ENCODE measurements at places on chromosomes 2 and 18.

- no peak for DNase-seq
Measured at GRCh38 chr18:47168913-47169312, 7.3 kb downstream of the IER3IP1 start.

GRCh38 chr18:64650068-64650467 is 501.2 kb upstream of the LINC00305 start:
- DNase-seq: no peak

GRCh38 chr2:10903861-10904210 is 7.9 kb upstream of the KCNF1 start:
- no peak for DNase-seq

DNA sequence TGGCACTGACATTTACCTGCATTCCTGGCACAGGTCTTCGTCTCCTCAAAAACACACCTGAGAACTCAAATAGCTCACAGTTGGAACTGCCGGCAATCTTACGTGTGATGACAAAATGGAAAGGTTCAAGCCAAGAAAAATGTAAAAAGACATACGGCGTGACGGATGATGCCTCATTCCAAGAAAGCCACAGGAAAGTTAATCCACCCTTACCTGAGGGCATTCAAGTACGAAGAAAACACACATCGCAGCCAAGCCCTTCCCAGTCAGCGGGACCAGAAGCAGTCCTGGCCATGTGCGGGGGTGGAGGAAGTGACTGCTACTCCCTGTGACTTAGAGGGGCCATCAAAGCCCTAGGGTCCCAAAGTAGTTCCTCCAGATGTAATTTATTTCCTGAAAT is 986.3 kb upstream of the CELF4 start:
- DNase-seq: no peak

- DNase-seq: no peak
Measured at GRCh38 chr2:168190590-168191336, 56.6 kb downstream of the STK39 start.

DNA sequence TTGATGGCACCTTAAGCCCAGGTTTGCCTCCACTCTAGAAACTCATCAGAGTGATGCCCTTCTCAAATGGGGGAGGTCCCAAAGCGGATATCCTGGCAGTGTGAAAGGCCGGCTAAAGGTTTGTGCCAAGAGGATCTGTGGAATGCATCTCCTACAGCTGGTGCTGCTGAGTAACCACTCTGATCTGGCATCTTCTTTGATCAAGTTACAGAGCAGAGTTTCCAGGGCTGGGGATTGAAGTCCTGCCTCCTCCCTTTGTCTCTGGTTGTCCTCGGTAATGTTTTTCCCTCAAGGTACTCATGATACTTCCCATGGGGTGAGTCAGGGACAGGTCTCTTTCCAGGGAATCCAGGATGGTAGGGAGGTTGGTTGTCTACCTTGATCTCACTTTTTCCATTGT is 24.6 kb downstream of the PRKRA start:
- DNase-seq: no peak

DNA sequence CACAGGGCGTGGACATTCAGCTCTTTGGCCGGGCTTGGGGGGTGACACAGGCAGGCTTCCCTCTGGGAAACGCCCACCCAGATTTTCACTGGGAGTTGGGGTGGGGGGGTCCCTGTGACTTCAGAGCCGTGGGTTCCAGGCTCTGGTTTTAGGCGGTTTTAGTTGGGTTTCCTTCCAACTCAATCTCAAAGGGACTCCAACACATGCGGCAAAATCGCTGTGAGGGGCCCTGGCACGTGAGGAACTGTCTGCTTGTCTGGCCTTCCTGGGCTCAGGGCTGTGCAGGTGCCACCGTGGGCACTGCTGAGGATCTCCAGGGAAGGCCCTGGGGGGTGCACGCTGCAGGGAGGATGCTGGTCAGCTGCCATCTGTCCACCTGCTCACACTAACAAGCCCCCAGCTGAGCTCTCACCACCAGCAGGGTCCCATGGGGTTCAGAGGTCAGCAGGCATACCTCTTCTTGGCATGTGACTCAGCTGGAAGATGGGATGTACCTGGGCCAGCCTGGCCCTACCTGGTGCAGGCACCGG is 11.7 kb downstream of the HS6ST1 start:
- no peak for DNase-seq

DNA sequence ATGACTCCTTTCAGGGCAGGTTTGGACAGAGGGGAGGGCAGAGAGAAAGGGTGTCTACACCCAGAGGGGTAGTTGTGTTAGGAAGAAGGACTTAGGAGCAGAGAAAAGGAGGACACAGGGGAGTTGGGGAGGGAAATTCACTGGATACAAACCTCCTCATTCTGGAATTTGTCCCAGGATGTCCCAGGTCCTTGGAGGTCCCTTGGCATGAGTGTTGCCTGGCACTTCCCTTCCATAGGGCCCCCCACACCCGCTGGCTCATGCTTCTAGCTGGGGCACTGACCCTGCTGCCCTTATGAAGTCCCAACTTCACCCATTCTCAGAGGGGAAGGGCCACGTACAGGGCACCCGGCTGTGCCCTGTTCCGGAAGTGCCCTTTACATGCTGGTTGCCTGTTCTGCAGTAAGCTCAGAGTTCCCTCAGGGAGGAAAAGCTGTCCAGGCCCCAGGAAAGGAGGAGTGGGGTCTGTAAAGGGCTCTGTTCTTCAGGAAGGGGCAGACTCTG is 93.6 kb upstream of the SMAD2 start:
- no peak for DNase-seq

GRCh38 chr2:11938196-11938595 is 191.8 kb downstream of the LPIN1 start:
- no peak for DNase-seq

DNA sequence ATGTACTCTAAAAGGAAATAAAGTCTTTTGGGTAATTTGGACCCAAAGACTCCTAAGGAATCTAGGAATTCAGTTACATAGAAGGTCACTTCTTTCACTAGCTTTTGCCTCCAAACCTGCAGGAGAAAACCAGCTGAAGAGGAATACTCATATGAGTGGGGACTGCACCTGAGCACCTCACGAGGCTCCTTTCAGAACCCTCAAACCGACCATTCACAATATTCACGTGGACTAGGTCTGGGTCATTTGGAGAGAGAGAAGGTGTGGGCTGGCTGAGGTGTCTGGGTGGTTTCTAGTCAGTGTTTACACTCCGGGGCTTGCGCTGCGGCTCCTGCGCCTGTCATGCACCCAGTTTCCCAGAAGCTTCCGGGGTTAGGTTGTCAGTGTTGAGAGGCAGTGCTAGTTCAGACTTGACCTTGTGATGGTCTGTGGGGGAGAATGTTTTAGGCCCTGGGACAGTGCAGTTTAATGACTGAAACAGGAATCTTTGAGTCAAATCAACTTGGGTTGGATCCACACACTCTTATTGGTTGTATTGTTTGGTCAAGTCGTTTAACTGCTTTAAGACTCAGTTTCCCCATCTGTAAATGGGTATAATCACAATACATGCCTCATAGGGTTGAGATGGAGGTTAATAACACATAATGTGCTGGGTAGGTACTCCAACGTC is 78.4 kb downstream of the LIMS1 start:
- DNase-seq: no peak

GRCh38 chr2:45184606-45185005 is 175.4 kb upstream of the SIX2 start:
- no peak for DNase-seq

GRCh38 chr18:22639561-22639960 is 221.8 kb upstream of the CTAGE1 start:
- DNase-seq: no peak

GRCh38 chr2:181947273-181947672 is 38.4 kb upstream of the PPP1R1C start:
- no peak for DNase-seq

- no peak for DNase-seq
Measured at GRCh38 chr2:67526283-67526682, 129.2 kb downstream of the ETAA1 start.

All from endothelial cell (in vitro differentiated cells).